ENCODE measurements at places on chromosomes 3 and 15. TPM values are rescaled to one million over a fixed set of nuclear protein-coding genes. Genes with fewer than 3 reads are reported as not detected.

LRTM1 gene
- not detected for total RNA-seq

IGSF10 gene
- 0.83 TPM for total RNA-seq

TMEM158 gene
- total RNA-seq = 2.4 TPM

MITF gene
- total RNA-seq = 80.9 TPM

DNAH1 gene
- 5.4 TPM for total RNA-seq

SEMA7A gene
- 4.1 TPM for total RNA-seq

BFSP2 gene
- not detected for total RNA-seq

KCNH8 gene
- total RNA-seq = 0.33 TPM

SPG11 gene
- total RNA-seq = 54.6 TPM

MAP1A gene
- 32.4 TPM for total RNA-seq

ARRDC4 gene
- 115 TPM for total RNA-seq

RTP1 gene
- total RNA-seq = not detected

DNA sequence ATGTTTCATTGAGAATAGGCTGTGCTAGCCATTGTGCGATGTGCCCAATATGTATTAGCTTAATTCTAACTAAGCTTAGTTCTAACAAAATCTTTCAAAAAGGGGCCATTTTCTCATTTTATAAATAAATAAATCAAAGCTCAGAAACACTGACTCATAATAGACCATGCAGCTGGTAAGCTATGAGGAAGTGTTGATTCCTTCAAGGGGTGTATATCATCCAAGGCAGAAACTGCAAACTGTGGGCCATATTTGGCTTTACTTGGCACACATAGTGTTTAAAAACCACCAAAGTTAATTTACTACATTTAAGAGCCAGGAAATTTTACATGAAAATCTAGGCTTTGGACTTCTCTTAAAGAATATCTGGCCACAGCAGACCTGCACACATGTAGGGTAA is 136.5 kb downstream of the ZNF621 start:
- DNase-seq = no peak
- no peak overlapping the region for H3K27ac ChIP-seq
- no peaks in the 10 kb centered on the region for H3K27me3 ChIP-seq
- no peaks in the 10 kb centered on the region for H3K36me3 ChIP-seq
- no peaks in the 10 kb centered on the region for H3K4me1 ChIP-seq

- no peak overlapping the region for H3K27ac ChIP-seq
- no peaks in the 10 kb centered on the region for H3K27me3 ChIP-seq
- H3K36me3 ChIP-seq = no peaks in the 10 kb centered on the region
- DNase-seq = no peak
Observed at GRCh38 chr15:68335655-68336054, 58.1 kb downstream of the FEM1B start.

GRCh38 chr15:39204031-39204430 is 376.8 kb upstream of the THBS1 start:
- no peaks in the 10 kb centered on the region for H3K36me3 ChIP-seq
- H3K4me1 ChIP-seq = no peaks in the 10 kb centered on the region
- DNase-seq = no peak
- H3K27me3 ChIP-seq = no peaks in the 10 kb centered on the region
- no peak overlapping the region for H3K27ac ChIP-seq

- H3K27ac ChIP-seq = no peak overlapping the region
- H3K4me1 ChIP-seq = peaks cover 22% of the 10 kb centered on the region
- no peak for DNase-seq
Observed at GRCh38 chr15:64441852-64442251, 18.5 kb upstream of the ZNF609 start.

DNA sequence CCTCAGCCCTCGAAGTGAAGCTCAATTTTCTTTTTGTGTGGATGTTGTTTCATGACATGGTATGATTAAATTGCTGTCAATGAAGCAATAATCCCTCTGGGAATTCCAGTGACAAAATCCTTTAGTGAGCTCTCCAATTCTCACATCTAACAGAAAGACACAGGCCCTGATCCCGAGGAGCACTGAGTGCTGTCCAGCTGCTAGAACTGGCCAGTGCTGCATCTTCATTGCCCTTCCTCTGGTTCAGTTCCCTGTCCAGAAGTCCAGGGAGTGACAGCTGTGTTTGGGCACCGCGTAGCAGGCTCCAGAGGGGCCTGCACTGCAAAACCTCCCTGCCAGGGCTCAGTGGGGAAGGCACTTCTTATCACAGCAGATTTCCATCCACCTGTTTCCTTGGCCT is 516.8 kb upstream of the ATP11B start:
- H3K36me3 ChIP-seq = no peaks in the 10 kb centered on the region
- no peak for DNase-seq
- no peaks in the 10 kb centered on the region for H3K4me1 ChIP-seq
- H3K4me3 ChIP-seq = no peak overlapping the region
- H3K27ac ChIP-seq = no peak overlapping the region

GRCh38 chr3:136714020-136714419 is 38.2 kb downstream of the STAG1 start:
- H3K36me3 ChIP-seq = peaks cover 17% of the 10 kb centered on the region
- H3K4me1 ChIP-seq = peaks cover 5% of the 10 kb centered on the region
- no peak overlapping the region for H3K4me3 ChIP-seq

- peaks cover 76% of the 10 kb centered on the region for H3K4me1 ChIP-seq
- DNase-seq = no peak
- H3K36me3 ChIP-seq = no peaks in the 10 kb centered on the region
- H3K27me3 ChIP-seq = no peaks in the 10 kb centered on the region
Observed at GRCh38 chr3:66492672-66493071, 8.2 kb downstream of the LRIG1 start.

- no peak overlapping the region for H3K4me3 ChIP-seq
- H3K27ac ChIP-seq = no peak overlapping the region
- H3K4me1 ChIP-seq = no peaks in the 10 kb centered on the region
Observed at GRCh38 chr3:38528457-38528856, 32.3 kb downstream of the EXOG start.

DNA sequence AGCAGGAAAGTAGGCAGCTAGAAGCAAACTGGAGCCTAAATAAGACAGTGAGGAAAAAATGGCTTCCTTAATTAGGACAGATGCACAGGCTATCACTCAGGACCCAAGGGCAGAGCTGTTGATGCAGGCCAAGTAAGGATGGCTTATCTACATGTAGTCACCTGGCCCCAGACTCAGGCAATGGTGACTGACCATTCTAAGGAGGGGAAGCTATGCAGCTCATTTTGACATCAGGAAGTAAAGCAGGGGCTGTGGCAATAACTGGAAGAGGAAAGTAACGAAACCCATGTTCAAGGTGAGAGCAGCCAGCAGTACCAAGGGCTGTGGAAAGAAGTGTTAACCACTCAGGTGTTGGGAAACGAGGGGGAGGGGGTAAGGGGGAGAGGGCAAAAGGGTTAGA is 16.2 kb downstream of the ACAD11 start:
- no peak overlapping the region for H3K27ac ChIP-seq
- DNase-seq = no peak
- peaks cover 48% of the 10 kb centered on the region for H3K36me3 ChIP-seq
- H3K4me1 ChIP-seq = no peaks in the 10 kb centered on the region
- no peaks in the 10 kb centered on the region for H3K27me3 ChIP-seq

DNA sequence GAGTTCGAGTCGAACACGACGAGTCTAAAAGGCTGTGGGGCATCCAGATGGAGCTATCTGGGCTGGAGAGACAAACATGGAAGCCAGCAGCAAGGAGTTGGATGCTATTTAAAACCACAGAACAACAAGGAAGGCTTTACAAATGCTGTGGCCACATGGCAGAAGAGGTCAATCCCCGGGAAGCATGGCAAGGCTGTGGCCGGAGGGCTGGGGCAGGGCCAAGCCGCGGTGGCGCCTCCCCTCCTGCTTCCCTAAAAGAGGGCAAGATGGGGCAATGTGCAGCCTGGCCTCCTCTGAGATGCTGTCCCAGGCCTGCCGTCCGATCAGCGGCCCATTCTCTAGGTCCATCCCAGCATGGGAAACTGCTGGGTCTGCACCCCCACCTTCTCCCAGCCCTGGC is 139.1 kb downstream of the SRGAP3 start:
- H3K27ac ChIP-seq = no peak overlapping the region
- no peak overlapping the region for H3K4me3 ChIP-seq
- H3K4me1 ChIP-seq = peaks cover 11% of the 10 kb centered on the region
- no peaks in the 10 kb centered on the region for H3K27me3 ChIP-seq
- no peak for DNase-seq

DNA sequence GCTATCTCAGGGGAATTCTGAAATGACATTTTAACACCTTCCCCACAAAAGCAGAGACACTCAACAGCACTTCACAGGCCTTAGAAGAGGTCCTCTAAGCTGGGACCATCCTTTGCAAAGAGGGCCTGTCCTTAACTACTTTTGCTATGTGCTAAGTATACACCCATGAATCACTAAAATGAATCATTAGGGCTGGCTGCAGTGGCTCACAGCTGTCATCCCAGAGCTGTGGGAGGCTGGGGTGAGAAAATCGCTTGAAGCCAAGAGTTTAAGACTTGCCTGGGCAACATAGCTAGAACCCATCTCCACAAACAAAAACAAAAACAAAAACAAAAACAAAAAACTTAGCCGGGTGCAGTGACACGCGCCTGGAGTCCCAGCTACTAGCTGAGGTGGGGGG is 53.9 kb upstream of the MELTF start:
- H3K27me3 ChIP-seq = no peaks in the 10 kb centered on the region
- DNase-seq = no peak
- H3K4me1 ChIP-seq = no peaks in the 10 kb centered on the region
- no peak overlapping the region for H3K27ac ChIP-seq
- H3K36me3 ChIP-seq = peaks cover 12% of the 10 kb centered on the region
- H3K4me3 ChIP-seq = no peak overlapping the region

GRCh38 chr3:168531116-168531515 is 435.4 kb upstream of the GOLIM4 start:
- no peak for DNase-seq
- H3K4me3 ChIP-seq = no peak overlapping the region
- H3K27me3 ChIP-seq = no peaks in the 10 kb centered on the region
- H3K36me3 ChIP-seq = no peaks in the 10 kb centered on the region

GRCh38 chr15:28021281-28022039 is 77.7 kb downstream of the OCA2 start:
- H3K4me3 ChIP-seq = no peak overlapping the region
- no peaks in the 10 kb centered on the region for H3K27me3 ChIP-seq
- peaks cover 7% of the 10 kb centered on the region for H3K4me1 ChIP-seq
- H3K27ac ChIP-seq = no peak overlapping the region
- H3K36me3 ChIP-seq = no peaks in the 10 kb centered on the region
- peak; percentile 89 for DNase-seq

DNA sequence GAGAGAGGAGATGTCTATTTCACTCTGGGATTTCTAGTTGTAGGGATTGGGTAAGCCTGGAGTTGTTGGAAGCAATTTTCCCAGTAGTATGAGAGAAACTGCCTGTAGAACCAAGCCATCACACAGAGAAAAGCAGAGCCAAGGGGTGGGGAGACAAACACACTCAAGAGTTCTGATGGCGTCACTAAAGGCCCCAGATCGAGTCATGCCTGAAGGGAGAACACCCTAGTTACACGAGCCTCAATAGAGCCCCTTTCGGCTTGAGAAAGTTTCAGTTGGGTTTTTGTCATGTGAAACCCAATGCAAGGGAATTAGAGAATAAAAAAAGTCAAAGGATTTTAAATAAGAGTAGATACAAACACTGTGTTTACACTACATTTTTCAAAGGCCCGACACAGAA is 66.1 kb upstream of the PFN2 start:
- H3K27me3 ChIP-seq = no peaks in the 10 kb centered on the region
- no peaks in the 10 kb centered on the region for H3K36me3 ChIP-seq
- no peaks in the 10 kb centered on the region for H3K4me1 ChIP-seq
- H3K4me3 ChIP-seq = no peak overlapping the region
- peak; percentile 34 for DNase-seq
- no peak overlapping the region for H3K27ac ChIP-seq

DNA sequence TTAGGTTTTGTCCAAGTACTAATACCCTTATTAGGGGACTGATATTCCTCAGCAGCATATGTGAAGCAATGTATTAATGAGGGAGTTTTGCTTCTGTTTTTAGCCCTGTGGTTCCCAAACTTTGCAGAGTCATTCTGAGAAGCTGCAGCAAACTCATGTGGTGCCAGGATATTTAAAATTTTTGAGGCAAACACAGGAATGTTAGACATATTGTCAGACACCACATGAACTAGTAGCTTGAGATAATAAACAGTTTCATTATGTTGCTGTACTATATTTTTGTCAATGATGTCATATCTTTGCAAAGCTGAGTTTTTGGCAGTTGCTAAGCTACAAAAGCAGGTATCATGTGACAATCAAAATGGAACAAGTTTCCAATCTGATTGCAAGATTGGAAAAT is 36.6 kb downstream of the ATP6V1A start:
- no peak overlapping the region for H3K4me3 ChIP-seq
- no peak overlapping the region for H3K27ac ChIP-seq
- H3K4me1 ChIP-seq = peaks cover 13% of the 10 kb centered on the region
- H3K36me3 ChIP-seq = peaks cover 25% of the 10 kb centered on the region
- no peak for DNase-seq

GRCh38 chr3:58531555-58531954 is 5.4 kb downstream of the ACOX2 start:
- peaks cover 28% of the 10 kb centered on the region for H3K4me1 ChIP-seq
- H3K36me3 ChIP-seq = peaks cover 8% of the 10 kb centered on the region
- H3K27me3 ChIP-seq = no peaks in the 10 kb centered on the region
- H3K27ac ChIP-seq = no peak overlapping the region

GRCh38 chr3:106168962-106169750 is 300.3 kb upstream of the CBLB start:
- DNase-seq = no peak
- no peaks in the 10 kb centered on the region for H3K27me3 ChIP-seq
- no peak overlapping the region for H3K4me3 ChIP-seq
- no peaks in the 10 kb centered on the region for H3K4me1 ChIP-seq
- H3K36me3 ChIP-seq = no peaks in the 10 kb centered on the region
- no peak overlapping the region for H3K27ac ChIP-seq

DNA sequence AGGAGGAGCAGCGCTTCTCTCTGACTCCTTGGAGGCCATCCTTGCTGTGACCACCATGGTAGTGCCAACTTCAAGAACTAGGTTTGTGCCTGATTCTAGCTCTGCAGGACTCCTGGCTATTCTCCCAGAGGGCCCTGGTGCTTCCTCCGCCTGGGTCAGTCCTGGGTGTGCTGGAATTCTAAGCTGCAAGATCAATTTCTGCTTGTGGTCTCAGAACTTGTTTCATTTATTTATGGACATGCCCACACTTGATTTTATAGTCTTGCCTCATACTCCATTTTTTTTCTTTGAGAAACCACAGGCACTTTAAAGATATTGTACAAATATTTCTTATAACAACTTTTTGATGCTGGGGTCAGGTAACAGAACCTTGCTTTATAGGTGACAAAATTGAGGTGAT is 87.6 kb downstream of the PDCD6IP start:
- H3K36me3 ChIP-seq = no peaks in the 10 kb centered on the region
- H3K4me1 ChIP-seq = peaks cover 7% of the 10 kb centered on the region
- H3K27me3 ChIP-seq = no peaks in the 10 kb centered on the region
- H3K4me3 ChIP-seq = no peak overlapping the region
- no peak overlapping the region for H3K27ac ChIP-seq

DNA sequence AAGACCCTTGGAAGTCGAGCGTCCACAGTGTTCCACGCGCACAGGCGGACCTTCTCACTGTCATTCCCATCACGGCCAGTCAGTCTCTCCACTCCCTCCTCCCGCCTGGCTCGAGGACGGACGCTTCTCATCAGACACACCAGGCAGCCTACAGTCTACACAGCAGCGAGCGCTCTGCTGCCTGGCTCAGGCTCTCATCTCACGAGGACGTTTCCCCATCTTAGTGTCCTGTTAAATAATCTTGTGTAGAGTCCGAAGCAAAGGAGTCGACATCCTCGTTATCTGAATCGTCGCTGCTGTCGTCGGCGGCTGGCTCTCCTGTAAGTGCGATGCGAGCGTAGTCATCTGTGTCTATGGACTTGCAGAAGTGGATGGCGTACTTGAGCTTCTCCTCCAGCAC is 12.4 kb upstream of the OCA2 start:
- no peak for DNase-seq
- H3K27ac ChIP-seq = no peak overlapping the region
- peaks cover 9% of the 10 kb centered on the region for H3K27me3 ChIP-seq
- H3K4me3 ChIP-seq = no peak overlapping the region
- H3K4me1 ChIP-seq = peaks cover 8% of the 10 kb centered on the region

Data from esophagus muscularis mucosa (tissue), 4 donors.